ENCODE measurements at places on chromosomes 4 and X.

DNA sequence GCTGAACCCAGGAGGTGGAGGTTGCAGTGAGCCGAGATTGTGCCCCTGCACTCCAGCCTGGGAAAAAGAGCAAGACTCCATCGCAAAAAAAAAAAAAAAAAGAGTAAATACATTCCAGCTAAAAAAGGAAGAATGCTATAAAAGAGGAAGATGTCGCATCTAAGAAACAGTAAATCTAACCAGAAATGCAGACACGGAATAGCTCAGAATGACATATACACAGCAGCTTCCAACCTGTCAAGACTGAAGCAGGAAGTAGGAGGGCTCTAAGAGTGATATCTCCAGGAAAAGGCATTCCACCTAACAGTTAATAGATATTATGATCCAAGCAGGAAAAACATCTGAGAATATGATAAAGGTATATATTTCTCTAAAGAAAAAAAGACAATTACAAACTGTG lies 16.0 kb downstream of the CLOCK start:
- DNase-seq: no peak

DNA sequence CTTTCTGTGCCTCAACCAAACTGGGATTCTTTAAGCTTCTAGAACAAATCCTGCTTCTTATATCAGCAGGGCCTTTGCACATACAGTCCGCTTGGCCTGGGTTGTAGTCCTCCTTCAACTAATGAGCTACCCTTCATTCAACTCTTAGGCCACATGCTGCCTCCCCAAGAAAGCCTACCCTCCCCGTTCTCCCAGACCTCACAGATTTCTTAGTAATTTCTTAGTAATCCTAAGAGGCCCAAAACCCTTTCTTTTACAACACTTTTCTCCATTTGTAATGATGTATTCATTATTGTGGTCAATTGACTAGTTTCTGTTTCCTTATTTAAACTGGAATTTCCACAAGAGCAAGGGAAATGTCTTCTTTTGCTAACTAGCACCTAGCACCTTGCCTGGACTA lies 233.1 kb downstream of the PPP1R2C start:
- DNase-seq: no peak

- DNase-seq: no peak
These were observed 69.4 kb downstream of the HCCS start for GRCh38 chrX:11180571-11180970.

DNA sequence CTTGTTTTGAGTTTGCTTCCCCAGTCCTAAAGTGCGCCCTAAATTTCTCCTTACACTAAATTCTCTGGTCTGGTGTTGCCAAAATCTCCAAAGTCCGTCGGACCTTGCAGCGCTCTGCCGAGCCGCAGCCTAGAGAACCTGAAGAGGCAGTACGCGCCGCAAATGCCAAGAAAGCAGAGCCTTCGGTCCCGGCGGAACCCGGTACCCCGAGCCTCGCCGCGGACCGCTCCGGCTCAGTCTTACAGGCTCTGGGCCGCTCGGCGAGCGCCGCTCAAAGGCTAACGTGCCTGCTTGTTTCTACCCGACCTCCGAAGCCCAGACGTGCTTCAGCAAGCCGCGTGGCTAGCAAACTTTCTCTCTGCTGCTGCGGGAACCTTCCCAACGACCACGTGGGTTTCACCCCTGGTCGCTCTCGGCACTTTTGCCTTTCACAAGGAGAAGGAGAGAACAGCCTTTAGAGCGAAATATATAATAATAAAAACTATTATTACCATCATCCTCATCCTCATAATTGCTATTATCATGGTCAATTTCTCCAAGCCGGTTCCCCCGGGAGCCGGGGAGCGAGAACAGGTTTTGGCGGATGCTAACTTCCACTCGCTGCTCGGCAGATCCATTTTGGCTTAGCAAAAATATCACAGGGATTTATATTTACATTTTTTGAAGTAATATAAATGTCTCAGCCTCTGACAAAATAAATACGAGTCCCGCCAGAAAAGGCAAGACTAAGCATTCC lies 2.2 kb upstream of the HTR2C start:
- no peak for DNase-seq

DNA sequence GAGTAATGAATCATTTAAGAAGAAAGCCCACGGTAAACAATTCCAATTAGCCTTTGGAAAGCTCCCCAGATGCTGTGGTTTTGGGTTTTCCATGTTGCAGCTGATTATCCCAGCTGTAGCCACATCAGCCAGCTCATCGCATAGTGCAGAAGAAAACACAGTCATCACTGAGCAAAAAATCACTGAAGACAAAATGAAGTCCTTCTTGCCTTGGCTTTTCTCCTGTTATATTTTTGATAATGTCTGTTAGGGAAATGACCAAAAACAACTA lies 193.0 kb upstream of the C1QTNF7 start:
- DNase-seq: no peak

GRCh38 chr4:123856689-123857545 lies 460.3 kb downstream of the SPRY1 start:
- DNase-seq: no peak

DNA sequence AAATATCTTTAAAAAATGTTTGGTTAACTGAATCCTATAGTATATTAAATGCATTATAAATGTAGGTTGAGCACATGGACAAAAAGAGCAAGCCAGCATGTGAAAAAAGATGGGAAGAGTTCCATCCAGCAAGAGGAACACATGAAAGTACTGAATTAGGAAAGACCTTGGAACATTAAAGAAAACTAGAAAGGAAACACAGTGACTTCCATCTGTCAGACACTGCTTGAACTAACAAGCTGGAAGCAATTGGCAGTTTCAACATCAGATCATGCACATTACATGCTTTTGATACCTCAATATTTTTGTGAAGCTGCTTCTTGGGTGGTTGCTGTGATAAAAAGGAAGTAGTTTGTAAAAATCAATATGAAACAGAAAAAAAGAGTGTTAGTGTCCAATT lies 626.8 kb upstream of the GNPDA2 start:
- DNase-seq: no peak
